ENCODE measurements at places on chromosomes 4 and X.
A peak's percentile ranks its signal among the peaks of the same experiment; 100 is the strongest.

- no peak for DNase-seq
Measured at GRCh38 chrX:7889135-7889534, 38.1 kb downstream of the PNPLA4 start.

- DNase-seq, result no peak
Measured at GRCh38 chr4:152117520-152117919, 356.7 kb upstream of the GATB start.

- DNase-seq, result peak; percentile 64
Measured at GRCh38 chrX:51148848-51149247, 183.8 kb upstream of the NUDT10 start.

GRCh38 chr4:98170035-98170434 lies 26.8 kb upstream of the STPG2 start:
- no peak for DNase-seq

DNA sequence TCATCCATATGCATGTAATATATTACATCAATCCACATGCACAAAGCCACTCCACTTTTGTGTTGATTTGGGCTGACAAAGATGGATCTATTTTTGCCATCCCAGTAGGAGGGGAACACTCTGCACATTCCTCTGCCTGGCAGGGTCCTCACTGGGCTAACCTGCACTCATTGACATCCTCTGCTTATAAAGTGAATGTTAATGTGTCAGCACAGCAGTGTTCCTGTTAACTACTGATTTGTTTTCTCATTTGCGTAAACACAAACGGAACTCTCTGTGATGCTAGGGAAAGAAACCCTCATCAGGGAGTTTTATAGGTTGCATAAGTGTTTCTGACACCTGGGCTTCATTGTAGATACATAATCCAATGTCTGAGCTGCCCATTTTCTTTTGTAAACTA lies 826.0 kb downstream of the RAB28 start:
- DNase-seq, result no peak

DNA sequence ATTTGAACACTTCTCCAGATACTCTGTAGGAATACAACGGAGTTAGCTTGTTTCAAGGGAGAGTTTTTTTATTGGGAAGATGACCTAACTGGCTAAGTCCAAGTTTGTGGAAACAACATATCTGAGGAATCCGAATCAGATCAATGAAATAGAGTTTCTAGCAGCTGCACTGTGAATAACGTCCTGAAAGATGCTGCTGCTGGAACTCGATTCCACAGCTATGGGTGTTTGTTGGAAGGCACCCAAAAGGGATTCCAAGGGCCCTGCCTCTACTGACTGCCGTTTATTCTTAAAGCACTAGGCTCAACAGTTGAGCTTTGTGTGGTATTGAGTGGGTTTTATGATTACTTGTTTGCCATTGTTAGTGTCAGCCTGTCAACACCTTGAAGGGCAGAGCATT lies 6.6 kb upstream of the GBA3 start:
- DNase-seq, result no peak

GRCh38 chrX:23317799-23318724 lies 16.6 kb upstream of the PTCHD1 start:
- peak; percentile 41 for DNase-seq
